ENCODE measurements at places on chromosomes 5 and 9. TPM values are rescaled to one million over a fixed set of nuclear protein-coding genes. Genes with fewer than 3 reads are reported as not detected.
A peak's percentile ranks its signal among the peaks of the same experiment; 100 is the strongest.

DNA sequence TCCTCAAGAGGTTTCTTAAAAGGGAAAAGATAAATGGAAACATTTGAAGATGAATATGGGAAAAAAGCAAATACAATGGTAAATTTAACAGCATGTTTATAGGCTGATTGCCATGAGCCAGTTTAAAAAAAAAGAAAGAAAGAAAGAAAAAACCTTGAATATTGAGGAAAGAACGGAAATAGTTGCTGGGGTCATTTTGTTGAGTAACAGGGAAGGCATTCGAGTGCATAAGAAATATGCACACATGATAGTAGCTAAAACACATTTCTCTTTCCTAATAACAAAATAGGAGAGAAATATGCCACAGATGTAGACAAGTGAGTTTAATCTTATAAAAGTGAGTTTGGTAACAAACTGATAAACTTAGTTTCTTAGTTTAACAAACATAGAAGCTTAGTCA lies 864.6 kb upstream of the ACO1 start:
- no peaks in the 10 kb centered on the region for H3K36me3 ChIP-seq
- H3K27ac ChIP-seq = no peak overlapping the region
- no peak overlapping the region for H3K4me3 ChIP-seq
- no peak for DNase-seq
- H3K4me1 ChIP-seq = no peaks in the 10 kb centered on the region

- no peak for DNase-seq
- H3K27me3 ChIP-seq = peaks cover 12% of the 10 kb centered on the region
- H3K4me3 ChIP-seq = no peak within 1 kb of the TSS
- no peaks in the 10 kb centered on the region for H3K4me1 ChIP-seq
Observed at GRCh38 chr9:72149231-72149975, at the start of gene GDA. Gene GDA, plus strand, starts transcription at chr9:72149440. Its CDS starts 120 bp downstream, at chr9:72149560.

DNA sequence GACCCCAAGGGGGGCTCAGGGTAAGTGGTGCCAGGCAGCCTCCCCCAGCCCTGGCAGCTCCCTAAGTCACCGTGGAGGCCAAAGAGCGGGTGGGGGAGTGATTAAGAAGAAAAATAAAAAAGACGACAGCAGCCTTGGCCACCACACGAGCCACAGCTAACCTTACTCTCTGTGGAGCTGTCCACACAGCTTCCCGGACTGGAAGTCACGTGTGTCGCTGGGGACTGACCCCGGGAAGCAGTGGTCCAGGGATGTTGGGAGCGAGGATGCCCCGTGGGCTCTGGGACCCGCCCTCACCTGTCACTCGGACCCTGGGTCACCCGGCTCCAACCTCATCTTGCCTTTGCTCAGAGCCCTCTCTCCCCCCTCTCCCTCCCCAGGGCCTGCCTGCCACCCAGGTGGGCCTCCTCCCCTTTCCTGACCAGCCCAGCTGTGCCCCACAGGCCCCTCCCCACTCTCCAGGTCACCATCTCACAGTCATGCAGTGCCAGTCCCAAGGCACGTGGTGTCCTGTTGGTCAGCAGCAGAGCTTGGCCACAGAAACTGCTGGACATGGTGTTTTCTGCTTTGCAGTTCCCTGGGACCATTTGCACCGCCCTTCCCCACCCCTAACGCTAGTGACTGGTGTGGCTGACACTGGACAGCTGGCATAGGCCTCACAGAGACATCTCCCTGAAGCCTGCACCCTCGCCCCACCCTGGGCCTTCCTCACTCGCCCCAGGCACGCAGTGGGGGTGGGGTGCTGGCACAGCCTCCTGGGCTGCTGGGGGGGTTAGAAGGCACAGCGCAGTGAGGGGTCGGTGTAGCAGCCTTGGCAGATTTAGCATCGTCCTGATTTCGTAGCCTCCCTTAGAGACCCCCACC lies 9.8 kb upstream of the EXOC3 start:
- H3K27me3 ChIP-seq = no peaks in the 10 kb centered on the region
- H3K4me1 ChIP-seq = peaks cover 12% of the 10 kb centered on the region

DNA sequence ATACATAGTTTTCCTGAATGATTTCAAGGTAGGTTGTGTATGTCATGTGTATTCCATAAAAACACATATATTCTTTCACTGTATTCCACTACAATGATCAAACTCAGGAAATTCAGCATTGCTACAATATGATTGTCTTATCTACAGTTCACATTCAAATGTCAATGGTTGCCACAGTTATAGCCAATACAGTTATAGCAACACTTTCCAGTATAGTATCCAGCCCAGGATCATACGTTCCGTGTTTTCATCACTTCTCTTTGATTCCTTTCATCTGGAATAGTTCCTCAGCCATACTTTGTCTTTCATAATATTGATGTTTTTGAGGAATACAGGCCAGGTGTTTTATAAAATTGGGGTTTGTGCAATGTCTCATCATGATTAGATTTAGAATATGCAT lies 9.5 kb downstream of the OR2S2 start:
- H3K36me3 ChIP-seq = no peaks in the 10 kb centered on the region
- no peak for DNase-seq
- H3K4me1 ChIP-seq = peaks cover 15% of the 10 kb centered on the region
- no peak overlapping the region for H3K27ac ChIP-seq
- no peak overlapping the region for H3K4me3 ChIP-seq
- no peaks in the 10 kb centered on the region for H3K27me3 ChIP-seq

- H3K27me3 ChIP-seq = no peaks in the 10 kb centered on the region
- H3K27ac ChIP-seq = no peak overlapping the region
- DNase-seq = no peak
Observed at GRCh38 chr9:133842174-133842573, 104.0 kb upstream of the SARDH start.

- no peak overlapping the region for H3K4me3 ChIP-seq
- H3K27ac ChIP-seq = no peak overlapping the region
- no peaks in the 10 kb centered on the region for H3K36me3 ChIP-seq
- no peak for DNase-seq
- H3K4me1 ChIP-seq = no peaks in the 10 kb centered on the region
Observed at GRCh38 chr5:176579323-176579722, 30.2 kb downstream of the CDHR2 start.

- no peaks in the 10 kb centered on the region for H3K36me3 ChIP-seq
- H3K27me3 ChIP-seq = no peaks in the 10 kb centered on the region
- H3K4me3 ChIP-seq = no peak overlapping the region
- H3K4me1 ChIP-seq = no peaks in the 10 kb centered on the region
Observed at GRCh38 chr9:95689669-95690068, 172.9 kb upstream of the PTCH1 start.

- H3K27ac ChIP-seq = no peak overlapping the region
- H3K36me3 ChIP-seq = no peaks in the 10 kb centered on the region
- H3K27me3 ChIP-seq = peaks cover 5% of the 10 kb centered on the region
- no peaks in the 10 kb centered on the region for H3K4me1 ChIP-seq
- peak; percentile 97 for DNase-seq
Observed at GRCh38 chr5:140362875-140363630, 3.1 kb downstream of the SLC4A9 start.

- H3K27ac ChIP-seq = no peak overlapping the region
- H3K4me1 ChIP-seq = no peaks in the 10 kb centered on the region
- H3K27me3 ChIP-seq = peaks cover 4% of the 10 kb centered on the region
- H3K4me3 ChIP-seq = no peak overlapping the region
- no peaks in the 10 kb centered on the region for H3K36me3 ChIP-seq
Observed at GRCh38 chr5:97149709-97150108, 7.3 kb upstream of the LIX1 start.

DNA sequence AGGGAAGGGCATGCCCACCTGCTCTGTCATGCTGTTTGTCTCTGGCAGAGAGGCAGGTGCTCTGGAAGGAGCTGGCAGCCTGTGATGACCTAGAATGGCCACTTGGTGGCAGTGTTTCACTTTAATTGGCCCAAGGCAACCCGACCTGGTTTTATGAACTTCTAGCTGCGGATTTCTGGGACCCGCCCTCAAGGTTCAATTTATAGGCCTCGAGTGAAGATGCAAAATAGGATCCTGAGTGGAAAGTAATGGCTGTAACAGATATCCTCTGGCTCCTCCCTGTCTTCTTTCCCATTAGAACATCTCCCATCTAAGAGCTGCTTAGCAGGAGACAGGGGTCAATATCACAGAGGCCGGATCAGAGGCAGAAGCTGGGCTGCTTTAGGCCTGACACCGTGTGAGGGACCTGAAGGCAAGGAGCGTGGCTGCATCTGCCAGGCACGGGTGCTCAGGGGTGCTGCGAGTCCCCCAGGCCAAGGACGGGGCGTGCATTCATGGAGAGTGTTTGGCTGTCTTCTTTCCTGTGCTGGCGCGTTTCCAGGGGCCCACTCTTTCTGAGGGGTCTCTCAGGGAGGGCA lies 56.7 kb upstream of the SLC28A3 start:
- no peaks in the 10 kb centered on the region for H3K27me3 ChIP-seq
- peaks cover 11% of the 10 kb centered on the region for H3K4me1 ChIP-seq
- H3K27ac ChIP-seq = no peak overlapping the region
- peak; percentile 93 for DNase-seq
- no peaks in the 10 kb centered on the region for H3K36me3 ChIP-seq

DNA sequence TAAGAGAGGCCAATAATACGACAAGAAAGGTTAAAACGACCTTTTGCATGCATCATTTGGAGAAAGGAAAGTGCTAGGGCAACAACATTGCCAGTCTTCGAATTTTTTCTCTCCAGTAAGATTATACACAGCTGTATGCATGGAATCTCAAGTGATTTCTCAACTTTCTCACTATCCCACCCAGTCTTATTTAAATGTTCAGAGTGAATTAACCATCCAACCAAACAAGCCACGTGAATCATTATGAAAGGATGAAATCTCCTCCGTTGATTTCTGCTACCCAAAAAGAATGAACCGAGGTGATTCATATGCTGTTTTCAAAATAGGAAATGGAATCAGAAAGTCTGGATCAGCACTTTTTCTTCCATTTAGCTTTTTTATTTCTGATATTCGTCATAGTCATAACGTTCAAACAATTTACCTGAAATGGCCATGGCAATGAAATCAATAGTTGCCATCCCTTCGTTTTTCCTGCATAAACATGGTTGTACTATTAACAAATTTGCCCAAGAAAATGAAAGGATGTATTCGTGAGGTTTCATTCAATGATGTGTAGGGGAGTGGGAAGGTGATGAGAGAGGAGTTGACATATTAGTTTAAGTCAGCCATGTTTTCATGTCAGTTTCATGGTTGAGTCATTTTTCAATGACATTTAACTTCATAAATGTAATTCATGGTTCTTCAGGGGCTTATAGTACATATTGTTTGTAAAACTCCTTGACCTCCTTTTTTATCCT lies 170.9 kb upstream of the WWC1 start:
- H3K36me3 ChIP-seq = no peaks in the 10 kb centered on the region
- no peaks in the 10 kb centered on the region for H3K27me3 ChIP-seq
- H3K4me1 ChIP-seq = no peaks in the 10 kb centered on the region

GRCh38 chr9:108621991-108622855 lies 233.6 kb downstream of the ACTL7B start:
- peak; percentile 82 for DNase-seq
- no peaks in the 10 kb centered on the region for H3K36me3 ChIP-seq
- H3K27ac ChIP-seq = peak overlapping the region; percentile 92
- no peaks in the 10 kb centered on the region for H3K27me3 ChIP-seq
- peaks cover 50% of the 10 kb centered on the region for H3K4me1 ChIP-seq

DNA sequence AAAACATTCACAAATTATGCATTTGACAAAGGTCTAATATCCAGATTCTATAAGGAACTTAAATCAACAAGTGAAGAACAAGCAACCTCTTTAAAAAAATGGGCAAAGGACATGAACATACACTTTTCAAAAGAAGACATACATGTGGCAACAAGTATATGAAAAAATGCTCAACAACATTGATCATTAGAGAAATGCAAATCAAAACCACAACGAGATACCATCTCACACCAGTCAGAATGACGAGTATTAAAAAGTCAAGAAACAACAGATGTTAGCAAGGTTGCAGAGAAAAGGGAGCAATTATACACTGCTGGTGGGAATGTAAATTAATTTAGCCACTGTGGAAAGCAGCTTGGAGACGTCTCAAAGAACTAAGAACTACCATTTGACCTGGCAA lies 38.9 kb upstream of the TNFSF15 start:
- H3K4me3 ChIP-seq = no peak overlapping the region
- no peak for DNase-seq
- peaks cover 2% of the 10 kb centered on the region for H3K4me1 ChIP-seq
- no peaks in the 10 kb centered on the region for H3K27me3 ChIP-seq

- H3K36me3 ChIP-seq = no peaks in the 10 kb centered on the region
- H3K27ac ChIP-seq = no peak overlapping the region
- H3K4me3 ChIP-seq = no peak overlapping the region
- peaks cover 8% of the 10 kb centered on the region for H3K4me1 ChIP-seq
Observed at GRCh38 chr5:90551376-90551775, 7.2 kb upstream of the ADGRV1 start.

Gene ADAMTS2
- total RNA-seq = 203 TPM

Gene SCAI
- total RNA-seq = 15.0 TPM

All from osteoblast (primary cell).